ENCODE measurements at places on chromosomes 6 and 20. TPM values are rescaled to one million over a fixed set of nuclear protein-coding genes. Genes with fewer than 3 reads are reported as not detected.

DNA sequence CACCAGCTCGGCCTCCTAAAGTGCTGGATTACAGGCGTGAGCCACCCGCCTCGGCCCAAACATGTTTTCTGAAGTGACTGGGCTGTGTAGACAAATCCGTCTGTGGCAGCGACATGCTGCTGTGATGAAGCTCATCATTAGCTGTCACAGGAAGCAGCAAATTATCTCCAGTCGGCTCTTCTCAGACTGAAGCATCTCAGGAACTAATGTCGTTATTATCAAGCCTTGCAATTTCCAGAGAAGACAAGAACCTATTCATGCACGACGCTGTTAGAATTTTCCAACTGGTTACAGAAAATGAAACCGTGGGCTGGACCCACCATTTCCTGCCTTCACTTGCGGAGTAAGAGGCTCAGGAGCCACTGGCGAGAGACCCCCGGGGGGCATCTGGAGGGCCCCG, 17.1 kb upstream of the NTSR1 start:
- H3K27ac ChIP-seq = no peak overlapping the region
- no peak for DNase-seq
- H3K4me1 ChIP-seq = no peaks in the 10 kb centered on the region

DNA sequence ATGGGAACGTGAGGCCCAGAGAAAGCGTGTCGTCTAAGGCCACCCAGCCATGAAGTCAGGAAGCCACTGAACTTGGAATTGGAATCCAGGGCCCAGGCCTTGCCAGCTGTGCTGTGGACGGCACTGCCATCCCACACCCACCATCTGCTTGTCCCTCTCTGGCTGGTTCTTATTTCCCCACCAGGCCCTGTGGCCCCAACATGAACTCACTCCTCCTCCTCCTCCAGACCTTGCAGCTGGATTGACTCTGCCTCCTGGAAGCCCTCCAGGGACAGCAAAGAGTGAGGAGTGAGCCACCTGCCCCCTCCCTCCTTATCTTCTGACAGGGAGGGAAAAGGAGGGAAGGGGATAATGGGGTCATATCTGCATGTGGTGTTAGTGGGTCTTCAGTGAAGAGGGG, 16.0 kb upstream of the IP6K3 start:
- DNase-seq = no peak
- H3K4me3 ChIP-seq = no peak overlapping the region
- H3K27me3 ChIP-seq = no peaks in the 10 kb centered on the region

HLA-DQA2 gene
- not detected for total RNA-seq

POU5F1 gene
- 1.0 TPM for total RNA-seq
